ENCODE measurements at places on chromosomes 6 and 20.

DNA sequence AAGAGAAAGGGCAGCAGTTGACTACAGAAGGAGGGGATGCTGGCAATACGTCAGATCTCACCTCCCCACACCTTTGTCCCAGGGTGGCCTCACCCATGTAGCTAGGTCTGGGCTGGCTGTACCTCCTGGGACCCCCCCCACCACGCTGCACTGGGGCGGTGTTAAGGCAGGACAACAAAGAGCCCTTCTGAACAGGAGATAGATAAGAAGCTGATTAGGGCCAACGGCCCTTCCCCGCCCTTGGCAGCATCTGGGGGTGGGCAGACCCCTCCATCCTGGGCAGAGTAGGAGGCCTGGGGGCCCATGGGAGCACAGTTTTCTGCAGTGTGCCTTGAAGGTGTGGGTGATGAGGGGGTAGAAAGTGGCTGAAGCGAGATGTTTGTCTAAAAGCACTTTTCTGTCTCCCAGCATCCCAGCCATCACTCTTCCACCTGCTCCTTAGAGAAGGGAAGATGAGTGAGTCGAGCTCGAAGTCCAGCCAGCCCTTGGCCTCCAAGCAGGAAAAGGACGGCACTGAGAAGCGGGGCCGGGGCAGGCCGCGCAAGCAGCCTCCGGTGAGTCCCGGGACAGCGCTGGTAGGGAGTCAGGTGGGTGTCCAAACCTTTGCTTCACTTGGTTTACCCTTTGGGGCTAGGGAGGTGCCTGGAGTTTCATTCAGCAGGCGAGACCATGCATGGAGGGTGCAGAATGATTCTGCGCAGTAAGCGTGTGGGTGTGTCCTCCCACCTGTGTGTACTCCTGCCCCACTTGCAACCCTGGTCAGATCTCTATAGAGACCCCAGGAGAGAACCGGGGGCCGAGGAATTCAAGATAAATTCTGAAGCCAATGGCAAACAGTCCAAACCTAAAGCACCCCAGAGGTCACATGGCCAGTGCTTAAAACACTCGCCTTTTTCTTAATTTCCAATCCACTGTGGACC is 3.9 kb downstream of the HMGA1 start:
- DNase-seq, result no peak

DNA sequence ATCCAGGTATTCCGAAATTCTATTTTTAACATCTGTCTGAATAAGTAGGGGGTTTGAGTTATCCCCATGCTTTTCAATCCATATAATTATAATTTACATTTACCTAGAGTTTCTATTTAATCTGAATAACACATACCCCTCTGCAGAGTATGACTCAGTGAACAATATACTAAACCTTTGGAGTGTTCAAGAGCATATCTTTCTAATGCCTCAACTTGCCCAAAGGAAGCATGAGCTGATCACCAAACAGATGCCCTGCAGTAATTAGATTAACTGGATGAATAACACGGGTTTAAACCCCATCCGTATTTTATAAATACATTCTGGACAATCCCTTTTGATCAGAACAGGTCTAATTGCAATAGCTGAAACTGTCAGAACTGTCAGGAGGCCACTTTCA is 897.1 kb downstream of the TFAP2A start:
- DNase-seq, result no peak

GRCh38 chr6:91744566-91744965 is 1157.7 kb upstream of the MAP3K7 start:
- DNase-seq, result no peak

- DNase-seq, result no peak
These were observed 204.4 kb upstream of the PMEPA1 start for GRCh38 chr20:57914205-57914604.

DNA sequence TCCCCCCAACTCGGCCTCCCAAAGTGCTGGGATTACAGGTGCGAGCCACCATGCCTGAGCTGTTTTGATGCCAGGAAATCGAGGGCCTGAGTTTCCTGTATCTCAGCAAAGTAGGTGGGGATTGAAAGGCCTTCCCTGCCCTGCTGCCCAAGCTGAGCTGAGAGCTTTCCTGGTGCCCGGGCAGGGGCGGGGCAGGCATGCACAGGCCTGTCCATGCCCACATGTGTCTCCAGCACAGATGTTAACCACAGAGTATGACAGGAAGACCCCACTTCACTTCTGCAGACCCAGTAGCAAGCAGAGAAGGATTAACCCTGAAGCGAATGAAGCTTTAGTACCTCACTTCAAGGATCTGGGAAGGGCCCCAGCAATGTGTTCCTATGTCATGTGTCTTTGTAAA is 66.0 kb downstream of the GPR6 start:
- peak; percentile 13 for DNase-seq

GRCh38 chr6:43627008-43627825 is 1.8 kb downstream of the GTPBP2 start:
- peak; percentile 77 for DNase-seq

- peak; percentile 89 for DNase-seq
These were observed 2.4 kb downstream of the C6orf132 start for GRCh38 chr6:42140032-42140431.

- peak; percentile 53 for DNase-seq
These were observed 95.3 kb upstream of the BHLHE23 start for GRCh38 chr20:63101781-63102720.

GRCh38 chr20:37823296-37823980 is 79.5 kb upstream of the VSTM2L start:
- no peak for DNase-seq
